GM12891 (cell line): ENCODE measurements at places on chromosomes 16 and 17.

- no peak for DNase-seq
These were observed 35.3 kb downstream of the SOCS3 start for GRCh38 chr17:78324391-78325075.

GRCh38 chr16:66419527-66419926 is 7.6 kb upstream of the BEAN1 start:
- no peak for DNase-seq

DNA sequence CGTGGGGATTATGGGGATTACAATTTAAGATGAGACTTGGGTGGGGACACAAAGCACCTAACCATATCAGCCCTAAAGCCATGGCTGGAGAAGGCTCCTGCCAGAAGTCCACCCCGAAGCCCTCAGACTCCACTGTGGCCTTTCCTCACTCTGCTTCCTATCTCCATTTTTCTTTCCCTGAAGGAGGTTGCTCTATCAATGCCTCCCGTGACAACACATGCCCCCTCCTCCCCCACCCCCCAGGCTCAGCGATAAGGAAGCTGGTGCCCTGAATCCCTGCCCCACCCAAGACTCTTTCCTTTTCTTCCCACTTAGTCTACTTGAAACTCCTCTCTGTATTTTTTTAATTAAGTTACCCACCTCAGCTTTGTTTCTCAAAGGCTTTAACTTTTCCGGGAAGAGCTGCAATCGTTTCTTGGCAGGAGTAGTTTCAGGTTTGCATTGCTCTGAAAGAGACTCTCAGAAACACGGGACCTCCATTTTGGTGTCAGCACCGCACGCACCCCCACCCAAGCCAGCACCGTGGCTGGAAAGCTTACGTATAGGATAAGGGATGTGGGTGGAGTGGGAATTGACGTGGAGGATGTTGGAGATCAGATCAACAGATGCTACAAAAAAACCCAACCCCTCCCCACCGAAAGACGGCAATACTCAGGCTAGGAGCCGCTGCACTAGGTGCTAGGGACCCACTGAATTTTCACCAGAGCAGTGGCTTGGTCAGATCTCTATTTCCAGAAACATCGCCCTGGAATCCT is 15.2 kb upstream of the CA4 start:
- DNase-seq, result no peak

DNA sequence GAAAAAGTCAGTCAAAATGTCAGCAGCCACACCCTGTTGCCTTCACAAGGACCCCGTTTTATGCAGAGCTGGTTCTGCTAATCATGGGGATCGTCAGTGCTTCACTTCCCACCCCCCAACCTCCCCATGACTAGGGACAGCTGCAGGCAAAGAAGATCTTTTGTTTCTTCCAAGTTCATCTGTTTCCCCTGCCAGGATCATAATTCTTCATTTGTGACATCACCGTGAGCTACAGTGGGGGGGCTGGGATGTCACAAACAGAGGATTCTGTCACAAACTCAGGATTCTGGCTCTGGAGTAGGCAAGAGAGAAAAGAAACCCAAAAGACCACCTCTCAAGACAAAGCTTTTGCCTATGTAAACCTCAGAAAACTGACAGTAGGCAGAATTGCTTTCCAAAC is 24.7 kb downstream of the DNAJC7 start:
- no peak for DNase-seq

DNA sequence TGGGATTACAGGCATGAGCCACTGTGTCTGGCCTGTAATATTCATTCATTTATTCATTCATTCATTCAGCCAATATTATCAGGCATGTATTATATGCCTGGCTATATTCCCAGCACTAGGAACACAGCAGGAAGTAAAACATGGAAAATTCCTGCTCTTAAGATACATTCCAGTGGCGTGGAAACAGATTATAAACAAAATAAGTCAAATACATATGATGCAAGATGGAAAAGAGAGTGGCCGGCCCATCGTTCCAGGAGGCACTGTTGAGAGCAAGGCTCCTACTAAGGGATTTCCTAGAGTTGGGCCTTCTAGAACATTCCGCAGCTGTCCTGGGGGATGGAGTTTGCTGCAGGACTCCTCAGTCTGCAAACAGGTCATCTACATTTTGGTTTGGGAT is 17.7 kb downstream of the ADCY9 start:
- no peak for DNase-seq

GRCh38 chr16:77171745-77172635 is 19.0 kb upstream of the MON1B start:
- DNase-seq, result no peak

DNA sequence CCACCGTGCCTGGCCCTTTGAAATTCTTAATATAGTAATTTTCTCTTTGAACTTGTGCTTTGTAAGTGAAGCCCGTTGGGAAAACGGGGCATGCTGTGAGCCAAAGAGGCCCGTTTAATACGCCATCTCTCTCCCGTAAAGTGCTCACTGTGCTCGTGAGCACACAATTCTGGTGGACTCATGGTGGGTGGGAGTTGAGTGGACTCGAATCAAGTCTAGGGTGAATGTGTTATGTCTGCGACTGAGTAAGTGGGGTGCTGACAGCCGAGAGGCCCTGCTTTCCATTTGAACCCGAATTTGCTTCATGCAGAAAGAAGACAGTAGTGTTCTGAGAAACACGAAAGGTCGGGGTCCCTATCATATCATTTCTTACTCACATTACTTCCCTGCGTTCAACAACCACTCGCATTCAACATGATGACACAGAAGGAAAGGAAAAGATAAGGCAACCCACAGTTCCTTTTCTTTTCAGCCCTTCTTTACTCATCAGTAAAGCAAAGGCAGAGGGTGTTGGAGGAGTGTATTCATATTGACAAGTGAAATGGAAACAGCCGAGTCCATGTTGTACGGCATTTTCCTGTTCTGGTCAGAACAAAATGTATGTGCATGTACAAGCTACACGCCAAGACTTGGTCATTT is 4.8 kb upstream of the ATP2A3 start:
- no peak for DNase-seq
